ENCODE measurements at places on chromosomes 2 and 18. TPM values are rescaled to one million over a fixed set of nuclear protein-coding genes. Genes with fewer than 3 reads are reported as not detected.

DNA sequence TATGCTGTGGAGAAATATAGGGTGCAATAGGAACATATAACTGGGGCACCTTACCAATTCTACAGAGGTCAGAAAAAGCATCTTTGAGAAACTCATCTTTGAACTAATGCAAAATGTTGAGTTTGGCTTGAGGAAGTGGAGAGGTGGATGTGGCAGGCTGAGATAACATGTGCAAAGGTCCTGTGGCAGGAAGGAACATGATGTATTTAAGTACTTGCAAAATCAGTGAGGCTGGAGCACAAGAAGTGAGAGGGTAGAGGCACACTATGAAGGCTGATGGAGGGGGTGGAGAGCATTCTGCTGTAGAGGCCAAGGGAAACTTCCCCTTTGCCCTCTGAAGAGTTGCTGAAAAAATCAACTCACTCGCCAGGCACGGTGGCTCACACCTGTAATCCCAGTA is 14.7 kb upstream of the RAB1A start:
- no peak for DNase-seq

- no peak for DNase-seq
Observed at GRCh38 chr2:70696142-70696541, 71.9 kb downstream of the ADD2 start.

DNA sequence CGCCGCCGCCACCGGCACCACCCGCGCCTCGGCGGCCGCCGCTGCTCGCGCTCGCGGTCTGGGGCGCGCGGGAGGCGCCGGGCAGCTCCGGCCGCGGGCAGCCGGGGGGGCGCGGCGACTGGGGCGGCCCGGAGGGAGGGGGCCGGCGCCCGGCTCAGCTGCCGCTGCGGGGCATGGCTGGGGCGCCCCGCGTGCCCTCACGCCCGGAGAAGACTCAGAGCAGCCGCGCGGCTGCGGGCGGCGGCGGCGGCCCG is 295 bp downstream of the GAREM1 start:
- DNase-seq, result no peak

The ZRANB3 gene
- 9.3 TPM for total RNA-seq

The ANKRD62 gene
- not detected for total RNA-seq

GRCh38 chr18:75554176-75554575 is 126.7 kb upstream of the SMIM21 start:
- no peak for DNase-seq

DNA sequence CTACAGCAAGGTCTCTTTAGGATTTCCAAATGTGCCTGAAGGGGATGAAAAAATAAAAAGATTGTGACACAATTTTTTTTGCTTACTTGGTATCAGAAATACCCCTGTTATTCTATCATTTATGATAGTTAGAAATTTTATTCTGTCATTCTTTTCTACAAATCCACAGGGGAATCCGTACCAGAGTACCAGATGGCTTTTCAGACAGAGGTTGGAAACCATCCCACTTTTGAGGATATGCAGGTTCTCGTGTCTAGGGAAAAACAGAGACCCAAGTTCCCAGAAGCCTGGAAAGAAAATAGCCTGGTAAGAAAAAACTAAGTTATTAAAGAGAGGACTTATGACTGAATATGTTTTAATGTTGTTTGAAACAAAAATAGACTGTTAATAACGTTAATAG is 92.6 kb upstream of the FAM117B start:
- DNase-seq, result no peak

- DNase-seq, result no peak
Observed at GRCh38 chr2:30248791-30249190, 17.5 kb downstream of the LBH start.

DNA sequence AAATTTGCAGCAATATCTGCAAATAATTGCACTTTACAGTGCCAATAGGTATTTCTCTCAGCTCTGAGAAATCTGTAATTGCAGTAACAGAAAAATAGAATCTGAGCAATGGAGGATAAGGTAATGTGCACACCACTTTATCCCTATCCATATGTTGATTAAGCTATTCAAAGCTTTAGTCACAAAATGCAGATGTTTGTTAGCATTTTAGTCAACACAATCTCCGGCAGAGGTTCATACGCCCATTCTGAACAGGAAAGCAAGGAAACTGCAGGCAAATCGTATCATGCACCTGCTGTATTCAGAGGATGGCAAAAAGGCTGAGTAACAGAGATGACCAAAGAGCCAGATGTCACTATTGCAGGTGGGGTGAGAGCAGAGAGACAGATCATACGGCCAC is 566.2 kb upstream of the CDH2 start:
- no peak for DNase-seq

The SH3RF3 gene
- 0.33 TPM for total RNA-seq

The UPP2 gene
- not detected for total RNA-seq

The SALL3 gene
- total RNA-seq, result not detected

The RTP5 gene
- total RNA-seq, result not detected

The SERPINB13 gene
- 8.8 TPM for total RNA-seq

GRCh38 chr18:45104049-45104395 is 423.3 kb downstream of the SETBP1 start:
- no peak for DNase-seq

- no peak for DNase-seq
Observed at GRCh38 chr2:8590938-8591337, 90.9 kb upstream of the ID2 start.

GRCh38 chr2:230868947-230869913 is 4.5 kb downstream of the ITM2C start:
- no peak for DNase-seq

The GMCL1 gene
- 10.7 TPM for total RNA-seq

- no peak for DNase-seq
Observed at GRCh38 chr2:185891403-185891802, 152.8 kb downstream of the FSIP2 start.

The M1AP gene
- total RNA-seq, result 0.94 TPM

DNA sequence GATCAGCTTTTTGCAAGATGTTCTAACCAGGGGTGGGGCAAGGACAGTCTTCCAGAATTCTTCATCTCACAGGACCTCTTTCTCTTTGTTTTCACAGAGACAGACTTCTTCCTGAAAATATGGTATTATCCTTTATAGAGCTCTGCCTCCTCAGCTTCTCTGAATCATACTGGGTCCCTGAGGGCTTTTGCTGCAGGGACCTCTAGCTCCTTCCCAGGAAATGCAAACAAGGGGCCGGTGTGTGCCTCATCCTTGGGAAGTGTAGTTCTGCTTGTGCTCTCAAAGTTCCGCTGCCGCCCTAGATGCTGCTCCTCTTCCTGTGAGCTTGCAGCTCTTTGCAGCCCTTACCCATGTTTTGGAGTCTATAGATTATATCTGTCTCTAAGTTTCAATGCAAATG is 99.5 kb upstream of the NPAS2 start:
- DNase-seq, result no peak

DNA sequence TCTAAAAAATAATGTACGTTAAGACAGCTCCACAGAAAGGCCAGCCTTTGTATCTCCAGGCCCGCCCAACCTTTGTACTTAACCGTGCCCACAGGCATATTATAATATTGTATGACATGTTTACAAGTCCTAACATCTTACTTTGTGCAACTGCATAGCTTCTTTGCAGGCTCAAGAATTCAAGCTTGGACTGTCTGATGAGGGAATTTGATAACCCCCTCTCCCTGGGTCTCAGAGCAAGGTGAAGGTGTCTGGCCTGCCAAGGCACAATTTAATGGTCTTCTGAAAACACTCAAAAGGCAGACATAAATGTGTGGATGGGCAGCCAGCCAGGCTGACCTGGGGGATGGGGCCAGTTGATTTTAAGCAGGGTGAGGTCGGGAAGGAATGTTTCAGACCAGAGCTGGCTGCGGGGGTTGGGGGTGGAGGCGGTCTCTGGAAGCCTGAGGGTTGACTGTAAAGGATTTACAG is 732.7 kb upstream of the FANCL start:
- DNase-seq, result no peak

GRCh38 chr2:5691985-5692529 is at the start of gene SOX11:
SOX11 (plus strand) TSS chr2:5692384; CDS start chr2:5692722, 338 bp downstream.
- DNase-seq, result no peak

The TFCP2L1 gene
- 50.5 TPM for total RNA-seq

DNA sequence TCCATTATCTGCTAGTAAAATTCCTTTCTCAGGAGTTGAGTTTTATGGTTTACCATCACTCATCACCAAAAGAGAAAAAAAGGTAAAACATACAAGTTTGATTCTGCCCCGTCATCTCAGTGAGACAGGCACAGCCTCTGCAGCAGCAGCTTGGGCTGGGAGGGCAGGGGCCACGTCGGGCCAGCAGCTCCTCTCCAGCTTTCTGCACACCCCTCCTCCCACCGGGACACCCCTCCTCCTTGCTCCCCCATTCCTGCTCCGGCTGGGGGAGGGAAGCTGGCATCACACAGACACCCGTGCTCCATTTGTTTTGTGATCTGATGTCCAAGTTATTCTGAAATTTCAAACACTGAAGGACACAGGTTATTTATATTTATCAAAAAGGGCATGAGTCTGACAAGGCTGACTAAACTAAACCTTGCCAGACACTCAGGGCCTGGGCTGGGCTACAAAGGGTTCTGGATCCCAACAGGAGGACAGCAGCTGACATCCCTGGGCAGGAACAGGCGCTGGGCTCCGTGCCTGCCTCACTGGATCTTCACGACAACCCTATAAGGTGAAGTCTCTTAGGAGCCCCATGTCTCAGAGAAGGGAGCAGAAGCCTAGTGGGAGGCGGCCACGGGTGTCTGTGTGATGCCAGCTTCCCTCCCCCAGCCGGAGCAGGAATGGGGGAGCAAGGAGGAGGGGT is 71.4 kb downstream of the HDAC4 start:
- DNase-seq, result no peak

The ZNF892 gene
- total RNA-seq, result 12.0 TPM

DNA sequence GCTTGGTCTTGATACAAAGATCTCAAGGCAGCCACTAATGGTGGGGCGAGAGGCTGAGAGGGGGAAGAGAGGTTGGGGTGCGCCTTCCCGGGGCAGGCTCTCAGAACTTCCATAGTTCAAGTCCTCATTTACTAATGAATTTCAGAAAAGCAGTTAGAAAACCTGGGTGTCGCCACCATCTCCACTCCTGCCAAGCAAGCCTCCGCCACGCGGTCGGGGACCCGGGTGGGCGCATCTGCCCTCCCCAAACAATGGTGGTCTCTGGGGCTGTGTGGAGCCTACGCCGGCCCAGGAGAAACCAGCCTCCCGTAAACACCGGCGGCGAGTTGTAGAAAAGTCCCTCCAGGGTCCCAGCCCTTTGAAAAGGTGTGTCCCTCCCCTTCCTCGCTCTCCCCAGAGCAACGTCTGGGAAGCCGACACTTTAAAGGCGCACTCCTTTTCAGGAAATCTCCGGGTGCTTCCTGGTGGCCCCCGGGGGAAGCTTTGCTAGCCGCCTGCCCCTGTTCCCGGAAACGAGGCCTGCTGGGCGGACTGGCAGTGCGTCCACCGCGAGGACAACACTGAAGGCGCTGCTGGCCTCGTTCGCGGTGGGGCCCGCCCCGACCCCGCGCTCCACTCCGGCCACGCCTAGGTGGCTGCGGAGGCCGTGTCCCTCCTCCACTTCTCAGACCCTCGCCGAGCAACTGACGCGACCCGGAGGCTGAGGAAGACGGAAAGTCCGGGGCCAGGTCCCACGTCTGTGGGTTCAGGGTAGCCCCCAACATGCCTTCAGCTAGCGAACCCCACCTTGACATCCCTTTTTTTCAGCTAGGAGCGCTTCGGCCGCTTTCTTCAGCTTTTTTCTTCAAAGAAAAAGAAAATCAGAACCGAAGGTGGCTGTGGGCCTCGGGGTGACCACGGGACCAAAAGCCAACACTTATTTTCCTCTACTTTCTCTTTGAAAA is 16.8 kb downstream of the EVX2 start:
- DNase-seq, result no peak

DNA sequence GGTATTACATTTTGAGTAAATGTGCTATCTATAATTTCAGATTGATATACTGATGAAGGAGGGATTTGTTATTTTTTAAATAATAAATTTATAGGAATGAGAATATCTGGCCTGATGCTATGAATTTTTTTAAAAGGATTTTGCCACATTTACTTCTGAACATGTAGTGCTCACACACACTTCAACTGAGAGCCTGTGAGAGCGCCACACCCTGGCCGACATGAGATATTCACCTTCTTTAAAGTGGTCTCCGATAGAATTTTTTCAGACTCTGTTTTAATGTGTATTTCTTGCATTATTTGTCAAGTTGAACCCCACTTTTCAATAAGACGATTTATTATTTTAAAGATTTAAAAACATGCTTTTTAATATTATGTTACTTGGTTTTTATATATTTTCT is 813.3 kb downstream of the DCC start:
- DNase-seq, result no peak

DNA sequence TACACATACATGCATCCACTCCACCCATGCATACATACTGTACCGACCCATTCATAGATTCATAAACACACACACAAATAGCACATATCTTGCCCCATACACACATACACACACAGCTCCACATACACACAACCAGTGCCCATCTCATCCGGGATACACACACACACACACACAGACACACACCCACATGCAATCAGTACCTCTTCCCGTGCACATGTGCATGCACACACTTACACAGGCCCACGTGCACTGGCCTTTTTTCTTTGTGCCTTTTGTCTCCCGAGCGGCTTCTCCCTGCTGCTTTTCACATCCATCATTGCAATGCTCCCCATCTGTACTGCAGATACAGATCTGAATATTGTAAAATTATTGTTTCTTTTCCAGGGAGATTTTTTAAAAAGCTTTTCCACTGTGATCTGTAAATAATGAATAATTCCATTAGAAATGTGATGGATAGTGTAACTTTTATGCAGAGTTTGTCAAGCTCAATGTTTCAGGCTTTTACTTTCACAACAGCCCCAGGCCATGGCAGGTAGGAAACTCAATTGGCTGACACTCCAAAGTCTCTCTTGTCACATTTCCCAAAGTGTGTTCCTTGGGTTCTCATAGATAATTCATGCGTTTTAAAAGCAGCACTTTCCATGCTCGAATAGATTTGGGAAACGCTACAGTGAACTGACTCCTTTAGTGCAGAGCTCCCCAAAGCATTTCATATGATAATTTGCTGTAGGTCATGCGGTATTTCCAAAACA is 393.5 kb downstream of the CTNNA2 start:
- DNase-seq, result no peak

The PROM2 gene
- total RNA-seq, result 73.5 TPM

DNA sequence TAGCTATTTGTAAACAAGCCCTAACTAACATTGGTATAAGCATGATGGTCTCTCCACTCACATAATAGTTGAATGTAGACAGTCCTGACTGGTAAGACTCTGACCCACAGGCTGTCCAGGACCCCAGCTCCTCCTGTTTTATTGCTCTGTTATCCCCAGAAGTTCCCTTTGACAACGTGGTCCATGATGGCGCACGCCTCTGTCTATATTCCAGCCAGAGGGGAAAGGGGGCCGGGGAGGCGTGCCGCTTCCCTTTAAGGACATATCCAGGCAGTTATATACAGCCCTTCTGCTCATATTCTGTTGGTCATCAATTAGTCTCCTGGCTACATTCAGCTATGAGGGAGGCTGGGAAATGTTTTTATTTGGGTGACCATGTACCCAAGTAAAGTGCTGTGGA is 6.7 kb downstream of the DYSF start:
- DNase-seq, result no peak

The CYS1 gene
- total RNA-seq, result 3.5 TPM

- DNase-seq, result no peak
Observed at GRCh38 chr18:6956999-6957398, 160.6 kb downstream of the LAMA1 start.

All from mammary epithelial cell (primary cell).